Caco-2 (cell line): ENCODE measurements at places on chromosomes 13 and 19. TPM values are rescaled to one million over a fixed set of nuclear protein-coding genes. Genes with fewer than 3 reads are reported as not detected.
A peak's percentile ranks its signal among the peaks of the same experiment; 100 is the strongest.

TRIM13 gene
- 16.5 and 21.0 TPM in 2 replicates for total RNA-seq

SMIM44 gene
- total RNA-seq: not detected in 2 replicates

CGB1 gene
- total RNA-seq: not detected in 2 replicates

REEP6 gene
- 50.2 and 61.5 TPM in 2 replicates for total RNA-seq

GRIK5 gene
- total RNA-seq: 0.30 and 0.48 TPM in 2 replicates

A1BG gene
- total RNA-seq: 1.6 and 2.8 TPM in 2 replicates

ZSWIM4 gene
- total RNA-seq: 4.0 and 5.7 TPM in 2 replicates

WDR62 gene
- total RNA-seq: 30.6 and 32.9 TPM in 2 replicates

TEX101 gene
- not detected in 2 replicates for total RNA-seq

- DNase-seq: no peak
These were observed 9.3 kb downstream of the IRF2BP1 start for GRCh38 chr19:45876411-45877197.

DNA sequence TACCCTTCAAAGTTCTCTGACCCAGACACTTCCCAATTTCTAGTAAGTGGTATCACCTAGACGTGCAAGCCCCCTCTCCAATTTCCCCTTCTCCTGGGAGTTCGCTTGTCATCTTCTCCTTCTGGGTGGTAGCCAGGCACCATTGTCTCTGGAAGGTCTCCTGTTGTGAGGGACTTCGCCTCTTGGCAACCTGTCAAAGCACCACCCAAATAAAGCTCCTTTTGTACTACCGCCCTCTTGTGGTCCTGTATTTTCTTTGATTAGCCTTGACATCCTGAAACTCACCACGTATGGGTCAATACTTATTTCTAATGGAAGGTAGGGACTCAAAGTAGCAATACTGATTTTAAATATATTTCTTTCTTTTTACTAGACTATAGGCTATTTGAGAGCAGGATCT is 8.2 kb downstream of the GPC5 start:
- peak; percentile 50 for DNase-seq

- no peak for DNase-seq
These were observed at the start of gene TMIGD2 for GRCh38 chr19:4302243-4302640. Gene TMIGD2, minus strand, starts transcription at chr19:4302389. Its CDS starts 4 bp downstream, at chr19:4302385.

DNA sequence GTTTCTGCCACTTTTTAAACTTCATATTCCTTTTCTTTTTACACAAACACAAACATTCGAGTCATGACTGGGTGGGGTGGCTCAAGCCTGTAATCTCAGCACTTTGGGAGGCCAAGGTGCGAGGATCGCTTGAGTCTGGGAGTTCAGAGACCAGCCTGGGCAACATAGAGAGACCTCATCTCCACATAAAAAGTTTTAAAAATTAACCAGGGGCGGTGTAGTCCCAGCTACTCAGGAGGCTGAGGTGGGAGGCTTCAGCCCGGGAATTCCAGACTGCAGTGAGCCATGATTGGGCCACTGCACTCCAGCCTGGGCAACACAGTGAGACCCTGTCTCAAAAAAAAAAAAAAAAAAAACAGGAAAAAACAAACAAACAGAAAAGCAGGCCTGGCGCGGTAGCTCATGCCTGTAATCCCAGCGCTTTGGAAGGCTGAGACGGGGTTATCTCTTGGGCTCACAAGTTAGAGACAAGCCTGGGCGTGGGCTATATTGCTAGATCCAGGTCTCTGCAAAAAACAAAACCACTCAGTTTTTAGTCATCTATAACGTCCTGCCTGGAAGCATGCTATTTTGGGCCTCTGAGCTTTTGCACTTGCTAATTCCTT is 583 bp upstream of the BAX start:
- no peak for DNase-seq

DNA sequence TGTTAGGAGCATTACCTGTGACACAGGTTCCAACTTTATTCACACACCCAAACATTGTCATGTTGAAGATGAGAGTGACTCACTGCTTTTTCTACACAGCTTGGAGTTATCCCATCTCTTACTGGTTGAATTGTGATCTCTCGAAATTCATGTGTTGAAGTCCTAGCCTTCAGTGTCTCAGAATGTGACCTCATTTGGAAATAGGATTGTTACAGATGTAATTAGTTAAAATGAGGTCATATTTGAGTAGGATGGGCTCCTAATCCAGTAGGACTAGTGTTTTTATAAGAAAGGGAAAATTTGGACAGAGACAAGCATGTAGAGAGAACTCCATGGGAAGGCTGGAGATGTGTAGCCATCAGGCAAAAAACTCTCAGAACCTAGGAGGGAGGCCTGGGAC is 142.5 kb downstream of the POSTN start:
- DNase-seq: no peak

DNA sequence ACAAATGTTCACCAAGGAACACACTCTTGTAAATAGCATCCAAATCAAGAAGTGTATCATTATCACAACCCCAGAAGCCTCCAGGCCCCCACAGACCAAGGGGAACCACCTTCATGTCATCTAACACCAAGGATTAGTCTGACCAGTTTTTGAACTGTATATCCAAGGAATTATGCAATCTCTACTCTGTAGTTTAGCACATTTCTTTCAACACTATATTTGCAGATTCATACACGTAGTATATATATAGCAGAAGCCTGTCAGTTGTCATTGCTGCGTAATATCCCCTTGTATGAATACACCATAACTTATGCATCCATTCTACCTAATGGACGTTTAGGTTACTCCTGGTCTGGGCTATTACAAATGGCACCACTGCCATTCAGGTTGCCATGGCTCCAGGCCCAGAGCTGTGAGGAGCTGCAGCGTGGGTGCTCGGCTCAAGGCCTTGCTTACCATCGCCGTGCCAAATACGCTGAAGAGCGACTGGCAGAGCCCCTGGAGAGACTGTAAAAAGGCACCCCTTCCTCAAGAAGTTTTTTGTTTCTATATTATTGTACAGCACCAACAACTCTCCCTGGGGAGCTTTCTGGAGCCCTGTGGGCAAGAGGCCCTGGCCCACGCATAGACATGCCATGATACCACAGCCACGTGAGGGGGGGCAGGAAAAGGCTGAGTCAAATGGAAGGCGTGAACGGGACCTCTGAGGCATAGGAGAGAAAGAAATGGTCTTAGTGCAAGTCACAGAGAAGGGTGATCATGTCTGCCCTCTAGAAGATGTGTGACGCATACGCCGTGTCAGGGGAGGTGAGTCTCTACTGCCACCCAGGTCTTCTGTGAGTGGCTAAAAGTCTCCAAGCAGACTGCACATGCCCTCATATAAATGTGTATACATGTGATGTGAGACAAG is 10.8 kb downstream of the LATS2 start:
- no peak for DNase-seq

DNA sequence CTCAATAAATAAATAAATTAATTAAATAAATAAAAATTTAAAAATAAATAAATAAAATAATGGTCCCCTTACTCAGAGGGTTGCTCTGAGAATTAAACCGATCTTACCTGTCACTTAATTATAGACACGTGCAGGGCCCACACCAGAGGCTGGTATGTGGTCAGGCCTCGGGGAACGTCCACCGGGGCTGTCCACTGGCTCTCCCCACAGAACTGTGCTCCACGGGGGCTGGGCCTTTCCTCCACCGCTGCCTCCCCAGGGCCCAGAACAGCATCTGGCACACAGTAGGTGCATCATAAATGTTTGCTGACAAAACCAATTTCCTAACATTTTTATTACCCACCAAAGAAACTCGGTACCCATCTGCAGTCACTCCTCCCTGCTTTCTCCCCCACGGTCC is 69.2 kb downstream of the CEBPG start:
- DNase-seq: no peak

DNA sequence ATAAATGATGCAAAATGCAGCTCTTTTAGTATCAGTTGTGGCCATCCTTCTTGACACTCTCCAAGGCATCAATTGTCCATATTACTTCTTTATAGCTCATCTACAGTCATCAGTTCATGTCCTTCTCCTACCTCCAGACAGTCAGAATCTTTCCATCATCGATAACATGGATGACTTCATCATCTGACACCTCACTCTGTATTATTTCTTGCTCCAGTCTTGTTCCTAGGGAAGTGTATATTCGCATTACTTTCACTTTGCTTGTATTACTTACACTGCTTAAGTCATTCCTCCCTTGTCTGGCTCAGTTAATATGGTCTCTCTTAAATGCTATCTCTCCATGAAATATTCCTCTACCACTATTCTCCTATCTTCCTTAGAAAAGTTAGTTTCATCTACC is 999.1 kb upstream of the SLC10A2 start:
- DNase-seq: no peak

DNA sequence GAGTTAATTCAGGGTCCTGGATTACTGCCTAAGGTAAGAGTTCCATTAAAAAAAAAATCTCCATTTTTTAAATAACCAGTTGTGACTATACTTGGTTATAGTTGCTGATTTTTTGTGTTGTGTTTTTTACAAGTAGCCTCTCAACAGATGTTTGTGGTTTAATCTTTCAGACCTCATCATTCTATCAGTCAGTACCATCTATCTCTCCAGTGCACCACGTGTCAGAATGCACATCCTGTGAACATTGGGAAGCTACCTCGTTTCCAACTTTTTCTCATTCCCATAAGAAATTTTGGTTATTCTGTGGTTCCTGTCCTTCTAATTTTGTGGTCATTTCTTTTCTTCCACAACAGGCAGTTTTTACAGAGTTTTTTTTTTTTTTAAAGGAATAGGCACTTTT is 39.2 kb downstream of the WDFY2 start:
- DNase-seq: no peak
